Fibroblast of the aortic adventitia (primary cell): ENCODE measurements at places on chromosomes 3 and 15. TPM values are rescaled to one million over a fixed set of nuclear protein-coding genes. Genes with fewer than 3 reads are reported as not detected.

The GTF2A2 gene
- total RNA-seq: 16.4 and 38.5 TPM in 2 replicates

The INSYN1 gene
- 1.2 and 5.5 TPM in 2 replicates for total RNA-seq

The MST1 gene
- 2.9 and 4.7 TPM in 2 replicates for total RNA-seq

The EPHB3 gene
- total RNA-seq: 2.5 and 4.7 TPM in 2 replicates

The TMC3 gene
- total RNA-seq: under 0.01 TPM in 1 of 2 replicates, not detected in the other

The DUOX1 gene
- total RNA-seq: not detected in 2 replicates

The SNRPN gene
- total RNA-seq: 49.3 and 200 TPM in 2 replicates

The DAPK2 gene
- total RNA-seq: 3.7 and 4.2 TPM in 2 replicates

The LRRK1 gene
- 18.0 and 26.4 TPM in 2 replicates for total RNA-seq

The GOLGA8K gene
- total RNA-seq: 0.65 TPM in 1 of 2 replicates, not detected in the other

The PPM1L gene
- 1.4 and 2.5 TPM in 2 replicates for total RNA-seq
